ENCODE measurements at places on chromosomes 4 and X.

- no peak for DNase-seq
Measured at GRCh38 chr4:109690690-109691410, 12.4 kb downstream of the CASP6 start.

DNA sequence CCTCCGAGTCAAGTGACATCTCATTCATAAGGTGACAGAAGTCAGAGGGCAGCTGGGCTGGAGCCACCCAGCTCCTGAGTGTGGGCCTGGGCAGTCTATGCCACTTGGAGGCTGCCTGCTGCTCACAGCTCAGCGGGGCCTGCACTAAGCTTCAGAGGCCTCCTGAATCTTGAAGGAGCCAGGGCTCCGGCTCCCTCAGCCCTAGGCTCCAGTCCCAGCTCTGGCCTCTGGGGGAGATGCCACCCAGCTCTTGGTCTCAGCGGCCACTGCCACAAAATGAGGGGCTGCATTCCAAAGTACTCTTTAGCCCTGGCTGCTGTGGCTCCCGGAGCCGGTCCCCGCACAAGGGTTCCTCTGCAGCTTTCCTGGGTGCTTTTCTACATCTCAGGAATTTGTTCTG, 32.7 kb upstream of the PSAPL1 start:
- no peak for DNase-seq

DNA sequence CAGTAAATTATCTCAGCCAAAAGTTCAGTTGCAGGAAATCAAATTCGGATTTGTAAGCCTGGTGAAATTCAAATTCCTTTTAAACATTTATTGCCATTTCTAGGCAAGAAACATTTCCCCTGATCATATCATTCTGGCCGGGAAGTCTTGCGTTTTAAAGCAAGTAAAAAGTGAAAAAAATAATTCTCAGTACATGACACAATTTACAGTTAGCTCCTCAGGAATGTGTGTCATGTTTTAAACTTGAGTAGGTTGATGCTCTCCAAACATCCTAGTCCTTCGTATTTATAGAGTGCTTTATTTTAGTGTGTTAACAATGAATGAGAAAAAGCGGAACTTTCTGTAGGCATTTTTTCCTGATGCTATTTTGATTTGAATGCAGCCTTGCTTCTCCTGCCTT, 158.3 kb upstream of the SCML1 start:
- DNase-seq = no peak

- no peak for DNase-seq
Measured at GRCh38 chr4:78599147-78599546, 47.6 kb downstream of the ANXA3 start.

DNA sequence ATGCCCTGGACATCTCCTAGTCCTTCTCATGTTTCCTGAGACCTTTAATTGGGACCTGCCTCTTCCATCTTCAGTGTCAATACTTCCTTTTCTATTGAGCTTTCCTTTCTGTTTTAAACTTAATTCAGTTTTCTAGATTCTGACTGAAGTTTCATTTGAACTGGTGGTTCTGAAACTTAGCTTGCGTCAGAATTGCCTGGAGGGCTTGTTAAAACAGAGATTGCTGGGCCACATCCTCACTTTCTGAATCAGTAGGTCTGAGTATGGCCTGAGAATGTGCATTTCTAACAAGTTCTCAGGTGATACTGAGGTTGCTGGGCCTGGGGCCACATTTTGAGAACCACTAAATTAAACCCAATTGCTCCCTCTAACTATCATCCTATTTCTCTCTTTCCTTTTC, 152.1 kb upstream of the DGKK start:
- no peak for DNase-seq
